ENCODE measurements at places on chromosomes 1 and 21. TPM values are rescaled to one million over a fixed set of nuclear protein-coding genes. Genes with fewer than 3 reads are reported as not detected.
A peak's percentile ranks its signal among the peaks of the same experiment; 100 is the strongest.

- DNase-seq = no peak
Observed at GRCh38 chr1:5661196-5662085, 330.8 kb downstream of the NPHP4 start.

DNA sequence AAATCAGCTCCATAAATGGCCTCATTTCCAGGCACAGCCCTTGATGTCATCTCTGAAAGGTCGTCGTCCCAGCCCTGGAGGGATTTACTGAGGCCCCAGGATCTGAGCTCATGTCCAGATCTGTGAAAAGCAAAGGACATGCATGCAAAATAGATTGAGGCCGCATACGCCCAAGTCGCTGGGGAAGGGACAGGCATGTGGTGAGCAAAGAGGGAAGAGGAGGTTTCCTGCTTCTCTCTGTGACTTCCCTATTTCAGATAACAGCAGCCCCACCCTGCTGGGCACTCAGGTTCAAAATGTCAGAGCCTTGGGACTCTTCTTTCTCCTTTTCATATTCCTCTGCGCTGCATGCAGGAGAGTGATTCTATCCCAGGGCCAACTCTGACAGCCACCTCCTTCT, 197.2 kb downstream of the ADSS2 start:
- DNase-seq = no peak

Gene LCE1B
- not detected for total RNA-seq

Gene UBXN10
- total RNA-seq = 0.96 TPM

Gene ADAMTS5
- total RNA-seq = 17.3 TPM

Gene KRTAP6-3
- total RNA-seq = not detected

- no peak for DNase-seq
Observed at GRCh38 chr1:33319949-33320618, 814 bp downstream of the A3GALT2 start.

Gene RAB7B
- 0.13 TPM for total RNA-seq

GRCh38 chr1:240732390-240732789, 120.4 kb upstream of the GREM2 start:
- peak; percentile 28 for DNase-seq

Gene MSH4
- total RNA-seq = 0.08 TPM

Measured in kidney epithelial cell (primary cell).